Aorta (tissue), 5 donors: ENCODE measurements at places on chromosomes 1 and 21. TPM values are rescaled to one million over a fixed set of nuclear protein-coding genes. Genes with fewer than 3 reads are reported as not detected.

ATP1B1 gene
- total RNA-seq: 7.1 TPM

DYNLT5 gene
- total RNA-seq: 10.3 TPM

- no peak for DNase-seq
- H3K27ac ChIP-seq: no peak overlapping the region
- H3K27me3 ChIP-seq: no peaks in the 10 kb centered on the region
- no peaks in the 10 kb centered on the region for H3K4me1 ChIP-seq
- H3K36me3 ChIP-seq: no peaks in the 10 kb centered on the region
Observed at GRCh38 chr1:75423136-75423535, 187.8 kb downstream of the SLC44A5 start.

FMO3 gene
- 2.8 TPM for total RNA-seq

STPG1 gene
- total RNA-seq: 5.7 TPM

- H3K27me3 ChIP-seq: no peaks in the 10 kb centered on the region
- H3K27ac ChIP-seq: no peak overlapping the region
- H3K36me3 ChIP-seq: no peaks in the 10 kb centered on the region
- DNase-seq: no peak
Observed at GRCh38 chr1:178500936-178501554, 4.3 kb upstream of the CLEC20A start.

GRCh38 chr1:30810416-30811080 lies 53.0 kb upstream of the LAPTM5 start:
- H3K27ac ChIP-seq: no peak overlapping the region
- H3K4me1 ChIP-seq: peaks cover 3% of the 10 kb centered on the region
- H3K36me3 ChIP-seq: no peaks in the 10 kb centered on the region
- no peak overlapping the region for H3K4me3 ChIP-seq
- no peak for DNase-seq

TTC39A gene
- 2.0 TPM for total RNA-seq

DNA sequence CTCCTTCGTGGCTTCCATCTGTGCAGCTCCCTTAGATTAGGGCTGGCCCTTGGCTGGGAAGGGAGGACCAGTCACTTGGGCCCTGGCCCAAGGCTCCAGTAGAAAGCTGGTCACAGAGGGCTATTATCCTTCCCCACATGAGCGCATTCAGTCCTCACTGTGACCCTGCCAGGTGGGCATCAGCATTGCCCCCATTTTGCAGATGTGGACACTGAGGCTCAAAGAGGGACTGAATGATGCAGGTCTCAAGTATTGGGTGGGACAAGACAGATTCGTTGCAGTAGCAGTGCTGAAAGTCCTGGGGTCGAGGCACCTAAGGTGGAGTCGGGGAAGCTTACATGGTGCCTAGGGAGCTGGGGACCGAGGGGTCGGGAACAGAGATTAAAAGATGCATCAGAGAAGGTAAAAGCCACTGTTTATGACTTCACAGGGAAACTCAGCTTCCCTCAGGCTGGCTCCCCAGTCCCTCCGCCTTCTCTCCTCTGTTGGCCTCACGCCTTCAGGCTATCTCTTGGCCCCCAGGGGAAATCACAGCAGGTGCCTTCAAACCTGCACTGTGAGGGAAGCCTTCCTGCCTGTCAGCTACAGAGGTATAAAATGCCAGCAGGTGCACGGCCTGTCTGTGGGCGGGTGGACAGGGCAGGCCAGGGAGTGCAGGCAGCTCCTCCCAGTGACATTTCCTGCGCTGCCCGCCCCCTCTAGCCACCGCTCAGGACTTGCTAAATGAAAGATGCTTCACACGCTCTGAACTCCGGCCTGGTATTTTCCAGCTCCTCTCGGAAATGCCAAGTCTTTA lies 178.4 kb downstream of the GRIK3 start:
- H3K4me1 ChIP-seq: no peaks in the 10 kb centered on the region
- H3K36me3 ChIP-seq: no peaks in the 10 kb centered on the region
- DNase-seq: no peak
- H3K27me3 ChIP-seq: no peaks in the 10 kb centered on the region
- H3K27ac ChIP-seq: no peak overlapping the region
- no peak overlapping the region for H3K4me3 ChIP-seq

GRCh38 chr1:39043513-39043912 lies 17.4 kb downstream of the NDUFS5 start:
- peaks cover 2% of the 10 kb centered on the region for H3K36me3 ChIP-seq
- DNase-seq: no peak
- no peaks in the 10 kb centered on the region for H3K27me3 ChIP-seq
- H3K4me3 ChIP-seq: no peak overlapping the region
- no peaks in the 10 kb centered on the region for H3K4me1 ChIP-seq
- H3K27ac ChIP-seq: no peak overlapping the region

DNA sequence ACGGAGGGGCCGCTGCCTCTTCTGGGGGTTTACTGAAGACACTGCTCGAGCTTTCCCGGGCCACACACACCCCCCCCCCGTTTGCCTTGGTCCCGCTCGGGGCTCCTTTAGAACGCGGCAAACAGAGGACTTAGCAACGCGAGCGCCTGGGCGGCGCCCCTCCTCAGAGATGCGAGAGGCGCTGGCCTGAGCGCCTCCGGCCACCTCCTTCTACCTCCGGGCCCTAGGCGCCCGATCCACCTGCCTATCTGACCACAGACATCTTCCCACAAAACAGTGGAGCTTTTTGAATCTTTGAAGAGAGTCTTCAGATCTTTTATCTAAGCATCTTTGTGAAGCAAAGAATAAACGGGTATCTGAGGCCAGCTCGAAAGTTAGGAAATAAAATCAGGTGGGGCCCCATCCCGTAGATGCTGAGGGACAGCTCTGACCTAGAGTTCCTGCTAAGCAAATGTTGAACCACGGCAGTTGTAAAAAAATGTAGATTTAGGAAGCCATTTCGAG lies 436 bp upstream of the TTLL7 start:
- peak overlapping the region; percentile 92 for H3K27ac ChIP-seq
- H3K27me3 ChIP-seq: no peaks in the 10 kb centered on the region
- no peaks in the 10 kb centered on the region for H3K36me3 ChIP-seq
- H3K4me3 ChIP-seq: peak overlapping the region; percentile 95

GRCh38 chr1:101089613-101090338 lies 64.2 kb upstream of the DPH5 start:
- no peaks in the 10 kb centered on the region for H3K36me3 ChIP-seq
- no peak overlapping the region for H3K4me3 ChIP-seq
- no peaks in the 10 kb centered on the region for H3K27me3 ChIP-seq
- no peak overlapping the region for H3K27ac ChIP-seq
- no peaks in the 10 kb centered on the region for H3K4me1 ChIP-seq

GRCh38 chr1:224454402-224455055 lies 19.9 kb upstream of the WDR26 start:
- no peaks in the 10 kb centered on the region for H3K27me3 ChIP-seq
- H3K4me1 ChIP-seq: no peaks in the 10 kb centered on the region
- H3K4me3 ChIP-seq: no peak overlapping the region
- H3K36me3 ChIP-seq: no peaks in the 10 kb centered on the region

GRCh38 chr1:25520446-25521061 lies 22.9 kb upstream of the LDLRAP1 start:
- H3K27ac ChIP-seq: no peak overlapping the region
- peak; percentile 73 for DNase-seq
- no peak overlapping the region for H3K4me3 ChIP-seq
- H3K36me3 ChIP-seq: no peaks in the 10 kb centered on the region
- no peaks in the 10 kb centered on the region for H3K4me1 ChIP-seq
- H3K27me3 ChIP-seq: no peaks in the 10 kb centered on the region

- no peak overlapping the region for H3K4me3 ChIP-seq
- H3K27ac ChIP-seq: no peak overlapping the region
- no peaks in the 10 kb centered on the region for H3K36me3 ChIP-seq
Observed at GRCh38 chr1:237152506-237153335, 110.7 kb downstream of the RYR2 start.

DNA sequence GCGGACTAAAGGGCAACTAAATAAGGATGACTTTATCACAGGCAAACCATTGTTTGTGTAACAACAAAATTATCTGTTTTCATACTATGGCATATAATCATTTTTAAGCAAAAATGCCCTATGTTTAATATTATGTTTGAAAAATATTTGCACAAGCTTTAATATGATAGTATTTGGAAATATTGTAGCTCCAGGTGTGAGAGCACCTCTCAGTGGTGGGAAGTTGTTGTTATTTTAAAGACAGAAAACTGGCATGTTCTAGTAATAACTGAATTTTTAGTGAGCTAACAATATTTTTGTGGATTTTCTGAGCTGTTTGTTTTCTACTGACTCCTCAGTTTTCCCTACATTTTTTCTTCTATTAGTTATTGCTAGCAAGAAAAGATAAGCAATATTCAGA lies 578.8 kb downstream of the KCNT2 start:
- H3K4me3 ChIP-seq: no peak overlapping the region
- H3K27me3 ChIP-seq: no peaks in the 10 kb centered on the region
- H3K36me3 ChIP-seq: no peaks in the 10 kb centered on the region
- no peaks in the 10 kb centered on the region for H3K4me1 ChIP-seq
- H3K27ac ChIP-seq: no peak overlapping the region

CYP4A22 gene
- 0.23 TPM for total RNA-seq

DNA sequence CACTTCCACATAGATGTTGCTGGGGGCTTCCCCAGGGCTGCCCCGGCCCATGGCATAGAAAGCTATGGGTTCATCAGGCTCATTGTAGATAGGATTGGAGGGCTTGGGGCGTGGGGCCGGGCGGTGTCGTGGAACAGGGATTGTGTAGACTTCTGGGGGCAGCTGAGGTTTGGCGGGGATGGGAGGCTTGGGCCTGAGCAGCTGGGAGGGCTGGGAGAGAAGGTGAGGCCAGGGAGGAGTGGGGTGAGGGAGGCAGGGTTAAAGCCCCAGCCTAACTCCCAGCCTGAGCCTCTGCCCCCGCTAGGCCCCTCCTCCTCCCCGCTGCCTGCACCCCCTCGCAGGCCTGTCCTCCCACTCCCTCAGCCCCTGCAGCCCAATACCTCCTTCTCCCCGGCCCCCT lies 7.4 kb downstream of the SH2D2A start:
- H3K4me1 ChIP-seq: no peaks in the 10 kb centered on the region
- no peak for DNase-seq
- no peaks in the 10 kb centered on the region for H3K36me3 ChIP-seq
- H3K27me3 ChIP-seq: no peaks in the 10 kb centered on the region

DNA sequence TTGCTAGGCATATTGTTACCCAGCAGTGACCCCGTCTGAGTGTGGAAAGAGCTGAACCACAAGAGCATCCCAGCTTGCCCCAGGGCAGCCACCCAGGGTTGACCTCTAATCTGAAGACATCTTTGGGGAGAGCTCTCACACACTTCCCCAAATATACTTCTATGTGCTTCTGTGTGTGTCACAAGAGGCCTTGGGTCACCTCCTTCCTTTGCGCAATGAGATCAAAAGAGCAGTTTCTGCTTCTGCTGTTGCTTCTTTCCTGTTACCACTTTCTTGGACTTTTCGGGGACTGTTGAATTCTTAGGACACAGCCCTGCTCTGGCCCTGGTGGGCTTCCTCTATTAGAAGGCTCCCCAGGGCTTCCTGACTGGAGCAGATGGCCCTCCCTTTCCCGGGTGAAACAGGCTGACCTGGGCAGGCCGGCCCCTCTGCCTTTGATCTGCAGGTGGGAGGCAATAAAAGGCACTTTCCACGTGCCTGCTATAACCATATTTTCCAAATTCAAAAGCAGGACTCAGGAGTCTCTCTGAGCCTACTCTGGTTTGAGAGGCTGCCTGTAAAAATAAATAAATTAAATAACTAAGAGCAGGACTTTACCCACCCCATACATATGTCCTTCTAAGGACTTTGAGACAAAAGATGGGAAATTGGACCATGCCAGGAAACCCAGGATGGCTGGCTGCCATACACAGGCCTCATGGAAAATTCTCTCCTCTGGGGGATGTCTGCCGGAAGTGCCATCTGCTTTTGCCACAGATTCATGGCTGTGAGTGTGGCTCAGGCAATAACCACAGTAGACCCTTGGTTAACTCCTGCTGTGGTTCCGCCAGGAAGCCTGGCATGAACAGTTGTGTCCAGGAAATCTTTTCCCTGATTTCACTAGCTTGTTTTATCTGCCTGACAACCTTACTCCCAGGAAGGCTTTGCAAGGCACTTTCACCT lies 28.3 kb upstream of the RCSD1 start:
- no peaks in the 10 kb centered on the region for H3K27me3 ChIP-seq
- H3K4me1 ChIP-seq: no peaks in the 10 kb centered on the region
- no peak for DNase-seq
- H3K4me3 ChIP-seq: no peak overlapping the region

PIGR gene
- 2.1 TPM for total RNA-seq

DNA sequence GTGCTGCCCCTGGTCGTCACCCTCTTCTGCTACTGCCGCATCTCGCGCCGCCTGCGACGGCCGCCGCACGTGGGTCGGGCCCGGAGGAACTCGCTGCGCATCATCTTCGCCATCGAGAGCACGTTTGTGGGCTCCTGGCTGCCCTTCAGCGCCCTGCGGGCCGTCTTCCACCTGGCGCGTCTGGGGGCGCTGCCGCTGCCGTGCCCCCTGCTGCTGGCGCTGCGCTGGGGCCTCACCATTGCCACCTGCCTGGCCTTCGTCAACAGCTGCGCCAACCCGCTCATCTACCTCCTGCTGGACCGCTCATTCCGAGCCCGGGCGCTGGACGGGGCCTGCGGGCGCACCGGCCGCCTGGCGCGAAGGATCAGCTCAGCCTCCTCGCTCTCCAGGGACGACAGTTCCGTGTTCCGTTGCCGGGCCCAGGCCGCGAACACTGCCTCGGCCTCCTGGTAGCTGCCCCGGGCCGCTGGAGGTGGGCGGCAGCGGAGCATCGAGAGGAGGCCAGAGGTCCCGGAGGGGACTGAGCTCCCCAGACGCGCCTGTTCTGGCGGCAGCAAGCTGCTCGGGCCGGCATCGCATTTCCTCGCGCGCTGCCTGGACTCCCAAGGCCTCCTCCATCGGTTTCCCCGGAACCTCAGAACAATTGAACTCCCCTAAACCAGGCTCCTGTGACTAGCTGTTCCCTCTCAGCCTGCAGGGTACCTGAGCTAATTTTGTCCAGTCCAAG lies 1.1 kb downstream of the GPR25 start:
- no peak overlapping the region for H3K4me3 ChIP-seq
- no peak overlapping the region for H3K27ac ChIP-seq
- no peaks in the 10 kb centered on the region for H3K4me1 ChIP-seq
- H3K36me3 ChIP-seq: no peaks in the 10 kb centered on the region

- no peak overlapping the region for H3K4me3 ChIP-seq
- no peaks in the 10 kb centered on the region for H3K36me3 ChIP-seq
- no peaks in the 10 kb centered on the region for H3K27me3 ChIP-seq
- no peaks in the 10 kb centered on the region for H3K4me1 ChIP-seq
- H3K27ac ChIP-seq: no peak overlapping the region
Observed at GRCh38 chr21:42505090-42505726, 8.4 kb upstream of the SLC37A1 start.

DIO1 gene
- total RNA-seq: not detected

SSR2 gene
- total RNA-seq: 152 TPM

- H3K27me3 ChIP-seq: no peaks in the 10 kb centered on the region
- no peak for DNase-seq
Observed at GRCh38 chr21:45109831-45110492, 35.6 kb downstream of the ADARB1 start.

DNA sequence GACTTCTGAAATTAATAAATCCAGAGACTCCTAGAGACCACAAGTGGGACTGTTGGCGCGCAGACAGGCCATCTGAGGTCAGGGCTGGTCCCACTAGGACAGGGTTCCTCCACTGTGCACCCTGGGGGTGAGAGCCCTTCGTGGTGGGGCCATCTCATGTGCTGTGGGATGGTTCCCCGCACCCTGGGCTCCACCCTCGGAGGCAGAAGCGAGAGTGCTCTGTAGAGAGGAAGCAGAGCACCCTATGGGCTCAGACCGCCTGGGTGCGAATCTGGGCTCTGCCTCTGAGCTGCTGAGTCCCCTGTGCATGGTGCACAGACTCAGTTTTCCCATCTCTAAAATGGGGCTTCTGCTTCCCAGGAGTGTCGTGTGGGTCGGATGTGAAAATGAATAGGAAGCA lies 227.3 kb downstream of the NPHP4 start:
- no peak overlapping the region for H3K27ac ChIP-seq
- no peaks in the 10 kb centered on the region for H3K27me3 ChIP-seq
- no peaks in the 10 kb centered on the region for H3K36me3 ChIP-seq
- peak; percentile 23 for DNase-seq
